Activated naive CD4-positive, alpha-beta T cell (primary cell): ENCODE measurements at places on chromosomes 7 and 10.

DNA sequence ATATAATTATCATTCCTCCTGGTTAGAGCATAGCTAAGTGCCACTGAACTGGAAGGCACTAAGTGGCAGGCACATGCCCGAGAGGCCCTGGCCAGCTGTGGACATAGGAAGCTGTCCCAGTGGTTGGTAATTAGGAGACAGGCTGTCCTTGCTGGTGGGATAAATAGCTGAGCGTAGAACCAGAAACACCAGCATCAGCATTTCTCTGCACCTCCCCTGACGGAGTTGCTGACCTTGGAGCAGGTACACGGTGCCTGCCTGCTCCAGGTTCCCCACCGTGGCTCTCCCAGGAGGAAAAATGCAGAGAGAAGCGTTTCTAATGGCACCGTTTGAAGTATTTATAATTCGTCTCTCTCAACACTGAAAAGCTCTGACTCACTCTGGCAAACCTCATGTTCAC, 5.6 kb upstream of the ABLIM1 start:
- no peak for DNase-seq

DNA sequence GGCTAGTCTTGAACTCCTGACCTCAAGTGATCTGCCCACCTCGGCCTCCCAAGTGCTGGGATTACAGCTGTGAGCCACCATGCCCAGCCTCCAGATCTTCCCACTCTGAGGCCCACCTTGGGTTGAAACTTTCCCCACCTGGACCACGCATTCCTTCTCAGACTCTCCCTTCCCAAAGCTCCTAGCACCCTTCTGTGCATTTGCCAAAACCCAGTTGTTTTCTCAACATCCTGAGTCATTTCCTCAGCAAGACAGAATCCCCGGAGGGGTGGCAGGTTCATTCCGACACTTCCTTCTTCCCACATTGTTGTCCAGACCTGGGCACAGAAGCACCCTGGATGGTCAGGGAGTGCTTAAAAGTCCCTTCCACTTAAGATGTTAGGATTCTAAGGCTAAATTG, 28.9 kb downstream of the BAG3 start:
- DNase-seq: no peak

DNA sequence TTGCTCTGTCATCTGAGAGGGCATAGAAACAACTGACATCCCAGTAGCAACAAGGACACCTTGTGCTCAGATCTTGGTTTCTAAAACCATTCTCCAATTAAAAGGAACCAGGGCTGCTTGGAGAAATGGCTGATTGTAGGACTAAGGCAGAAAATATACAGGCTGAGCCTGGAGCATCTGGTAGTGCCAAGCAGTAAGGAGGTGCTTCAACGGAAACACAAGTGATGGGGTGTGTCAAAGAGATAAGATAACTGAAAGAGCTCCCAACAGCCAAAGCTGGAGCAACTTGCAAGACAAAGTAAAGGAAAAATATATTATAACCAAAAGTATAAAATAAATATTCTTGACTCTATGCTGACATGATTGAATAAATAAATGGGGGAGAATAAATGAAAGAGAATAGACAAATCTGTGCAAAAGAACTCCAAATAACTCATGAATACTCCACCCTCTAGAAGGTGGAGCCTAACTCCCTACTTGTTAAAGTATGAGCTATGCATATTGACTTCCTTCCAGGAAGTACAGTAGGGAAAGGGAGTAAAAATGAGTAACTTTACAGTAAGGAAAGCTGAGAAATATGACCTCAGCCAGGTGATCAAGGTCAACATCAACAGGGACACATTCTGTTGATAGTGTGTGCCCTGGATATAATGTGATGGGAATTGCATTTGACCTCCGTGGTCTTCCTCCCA, 162.4 kb downstream of the NOC3L start:
- no peak for DNase-seq

DNA sequence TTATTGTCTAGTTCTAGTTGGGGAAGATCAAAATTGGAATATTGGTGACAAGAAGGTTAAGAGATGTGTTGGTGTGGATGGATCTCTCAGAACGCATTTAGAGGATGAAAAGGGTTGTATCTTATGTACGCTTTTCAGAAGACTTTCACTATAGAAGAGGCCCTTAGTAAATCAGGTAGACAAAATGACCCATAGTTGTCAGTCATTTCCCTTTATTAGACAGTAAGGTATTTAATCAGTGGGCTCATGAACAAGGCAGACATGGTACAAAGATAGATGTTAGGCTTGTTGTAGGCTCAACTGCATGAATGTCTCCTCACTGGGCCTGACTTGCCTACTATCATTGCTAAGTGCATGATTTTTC, 359.2 kb downstream of the PHF14 start:
- DNase-seq: no peak

- DNase-seq: no peak
These were observed 184.9 kb upstream of the GNAI1 start for GRCh38 chr7:79949778-79950177.

- no peak for DNase-seq
These were observed 148.9 kb downstream of the PARD3 start for GRCh38 chr10:34666008-34666704.

- no peak for DNase-seq
These were observed 33.8 kb upstream of the SFMBT2 start for GRCh38 chr10:7444551-7445121.

DNA sequence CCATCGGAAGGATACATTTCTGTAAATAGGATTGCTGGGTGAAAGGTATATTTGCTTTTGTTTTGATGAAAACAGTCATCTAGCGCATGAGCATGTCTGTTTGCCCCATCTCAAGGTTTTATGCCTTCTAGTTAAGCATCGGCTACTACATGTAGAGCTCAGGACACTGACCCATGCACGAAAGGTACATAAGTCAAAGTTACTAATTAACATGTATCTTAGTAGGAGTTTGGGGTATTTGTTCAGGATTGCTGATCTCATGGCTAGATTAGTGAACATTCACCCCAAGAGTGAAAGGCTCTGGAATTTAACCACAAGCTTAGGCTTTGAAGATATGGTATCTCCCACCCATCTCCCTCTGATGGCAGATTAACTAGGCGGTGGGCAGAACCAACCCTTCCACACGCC, 91.5 kb downstream of the RBM20 start:
- no peak for DNase-seq

DNA sequence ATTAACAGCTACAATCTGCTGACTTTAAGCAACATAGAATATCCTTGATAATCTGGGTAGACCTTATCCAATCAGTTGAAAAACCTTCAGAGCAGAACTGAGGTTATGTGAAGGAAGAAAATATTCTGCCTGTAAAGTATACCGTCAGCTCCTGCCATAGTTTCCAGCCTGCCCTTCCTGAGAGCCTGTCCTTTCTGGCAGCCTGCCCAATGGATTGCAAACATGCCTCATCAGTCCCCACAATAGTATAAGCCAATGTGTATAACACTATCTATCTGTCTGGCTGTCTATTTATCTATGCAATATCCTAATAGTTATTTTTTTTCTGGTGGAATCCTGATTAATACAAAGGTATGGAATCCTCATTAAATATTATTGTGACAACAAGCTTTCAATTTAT, 489.2 kb upstream of the KCND2 start:
- no peak for DNase-seq

DNA sequence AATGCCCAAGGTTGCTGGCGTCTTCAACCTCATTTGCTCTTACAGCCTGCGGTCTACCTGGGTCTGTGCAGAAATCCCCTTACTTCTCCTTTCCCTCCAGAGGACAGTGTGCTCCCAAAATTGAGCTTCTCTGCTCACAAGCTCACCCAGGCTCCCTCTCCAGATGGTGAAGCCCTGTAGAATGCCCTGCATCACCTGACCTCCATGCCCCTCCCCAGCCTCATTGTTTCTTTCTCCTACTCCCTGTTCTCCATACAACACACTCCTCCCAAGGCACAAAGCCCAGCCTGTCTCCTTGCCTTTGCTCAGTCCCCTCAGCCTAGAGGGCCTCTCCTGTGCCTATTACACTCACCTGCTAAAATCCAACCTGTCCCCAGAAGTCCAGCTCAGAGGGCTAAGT, 3.5 kb downstream of the CRHR2 start:
- no peak for DNase-seq

GRCh38 chr10:80273523-80274170, 15.8 kb downstream of the MAT1A start:
- no peak for DNase-seq

DNA sequence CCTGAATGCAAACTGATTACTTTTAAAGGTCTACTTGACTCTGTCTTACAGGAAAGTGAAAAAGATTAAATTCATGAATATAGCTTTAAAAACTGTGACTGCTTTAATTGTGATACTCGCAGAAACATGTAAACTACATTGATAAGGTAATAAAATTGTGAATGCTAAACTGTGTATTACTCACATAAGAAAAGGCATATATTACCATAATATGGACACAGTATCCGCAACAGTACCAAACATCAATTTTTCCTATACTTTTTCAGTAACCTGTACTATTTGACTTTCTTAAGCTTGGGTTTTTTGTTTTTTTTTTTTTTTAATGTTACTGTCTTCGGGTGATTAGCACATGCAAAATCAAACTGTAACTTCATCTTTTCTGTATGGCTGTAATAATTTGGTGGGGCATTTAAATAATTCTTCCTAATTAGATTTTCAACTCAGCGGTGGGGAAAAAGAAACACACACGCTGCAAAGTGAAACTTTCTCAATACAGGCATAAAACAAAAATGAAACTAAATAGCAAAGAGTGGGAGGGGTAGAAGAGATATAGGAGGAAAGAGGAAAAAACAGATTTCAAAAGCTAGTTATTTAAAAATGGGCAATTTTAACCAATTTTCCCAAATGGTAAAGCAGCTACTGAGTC, 23.2 kb downstream of the NT5C3A start:
- DNase-seq: no peak

DNA sequence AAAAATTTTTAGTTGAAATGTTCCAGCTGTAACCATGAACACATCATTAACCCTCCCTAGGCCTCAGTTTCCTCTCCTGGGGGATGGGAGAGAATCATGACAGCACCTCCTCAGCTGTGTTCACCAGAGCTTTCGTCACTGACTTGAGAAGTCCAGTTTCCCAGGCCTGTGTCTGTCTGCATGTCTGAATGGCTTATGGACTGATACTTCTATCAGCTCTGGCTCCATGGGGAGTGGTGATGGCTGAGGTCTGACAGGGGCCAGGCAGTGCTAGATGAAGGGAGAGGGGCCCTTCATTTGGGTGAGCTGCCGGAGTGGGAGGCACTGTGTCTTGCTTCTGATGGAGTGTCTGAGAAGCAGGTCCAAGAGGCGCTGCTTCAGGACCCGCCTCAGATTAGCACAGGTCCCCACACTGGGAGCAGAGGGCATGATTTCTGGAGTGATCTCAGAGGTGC, 192.9 kb downstream of the PTPN20 start:
- DNase-seq: no peak

DNA sequence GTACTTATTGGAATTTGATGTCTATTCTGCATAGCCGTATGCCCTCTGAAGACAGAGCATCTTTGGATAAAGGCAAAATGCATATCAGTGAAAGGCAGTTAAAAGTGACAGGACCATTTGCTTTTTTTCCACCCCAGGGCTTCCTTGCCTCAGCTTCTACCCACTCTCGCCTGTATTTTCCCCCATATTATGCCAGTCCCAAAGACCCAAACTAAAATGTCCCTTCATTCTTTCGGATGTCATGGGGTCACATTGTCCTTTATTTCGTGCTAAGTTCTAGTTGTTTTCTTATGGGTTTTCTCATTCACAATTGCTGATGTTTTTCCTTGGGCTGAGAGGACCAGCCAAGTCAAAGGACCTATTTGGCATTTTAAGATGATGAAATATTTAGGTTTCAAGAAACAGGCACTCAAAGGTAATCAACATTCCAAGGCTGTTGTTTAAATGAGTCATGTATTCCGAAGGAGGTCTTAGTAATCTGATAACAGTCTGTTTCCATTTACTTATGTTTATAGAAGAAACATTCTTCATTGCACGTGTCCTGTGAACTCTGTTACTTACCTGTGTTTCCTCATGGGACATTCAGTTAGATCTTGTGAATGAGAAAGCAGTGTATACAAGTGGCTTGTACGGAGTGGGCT, 74.1 kb downstream of the DNAH11 start:
- DNase-seq: no peak

GRCh38 chr7:77855371-77856083, 57.0 kb downstream of the PHTF2 start:
- DNase-seq: no peak

DNA sequence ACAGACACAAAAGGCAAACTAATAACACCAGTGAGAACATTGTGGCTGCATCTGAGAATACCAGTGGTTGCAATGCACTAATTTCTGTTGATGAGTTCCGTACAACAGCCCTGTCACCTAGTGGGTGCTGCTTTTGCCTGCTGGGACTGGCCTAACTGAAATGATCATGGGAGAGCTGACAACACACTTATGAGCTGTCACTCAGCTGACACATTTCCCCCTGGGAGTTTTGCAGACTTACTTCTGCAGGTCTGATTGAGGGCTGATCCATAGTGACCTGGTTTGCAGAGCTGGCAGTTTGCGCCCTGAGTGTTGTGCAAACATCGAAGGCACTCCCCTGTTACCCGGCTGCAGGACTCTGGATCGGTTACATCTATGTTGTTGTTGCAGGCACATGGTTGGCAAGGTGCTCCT, 60.6 kb upstream of the LAMB1 start:
- DNase-seq: no peak

DNA sequence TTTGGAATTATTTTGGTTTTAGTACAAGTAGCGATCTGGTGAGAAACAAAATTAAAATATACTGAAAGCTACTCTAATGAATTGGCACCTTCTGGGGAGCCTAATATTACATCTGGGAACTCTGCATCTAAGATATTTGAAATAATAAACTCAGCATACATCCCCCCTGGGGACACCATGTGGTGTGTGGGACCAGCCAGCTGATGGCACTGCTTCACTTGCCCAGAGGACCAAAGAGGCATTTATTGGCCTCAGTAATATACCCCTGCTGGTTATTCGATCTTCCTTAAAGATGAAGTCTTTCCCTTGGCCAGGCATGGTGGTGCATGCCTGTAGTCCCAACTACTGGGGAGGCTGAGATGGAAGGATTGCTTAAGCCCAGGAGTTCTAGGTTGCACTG, 195.1 kb upstream of the AUTS2 start:
- DNase-seq: no peak

GRCh38 chr7:27000496-27000895, 95.3 kb downstream of the HOXA1 start:
- DNase-seq: no peak

DNA sequence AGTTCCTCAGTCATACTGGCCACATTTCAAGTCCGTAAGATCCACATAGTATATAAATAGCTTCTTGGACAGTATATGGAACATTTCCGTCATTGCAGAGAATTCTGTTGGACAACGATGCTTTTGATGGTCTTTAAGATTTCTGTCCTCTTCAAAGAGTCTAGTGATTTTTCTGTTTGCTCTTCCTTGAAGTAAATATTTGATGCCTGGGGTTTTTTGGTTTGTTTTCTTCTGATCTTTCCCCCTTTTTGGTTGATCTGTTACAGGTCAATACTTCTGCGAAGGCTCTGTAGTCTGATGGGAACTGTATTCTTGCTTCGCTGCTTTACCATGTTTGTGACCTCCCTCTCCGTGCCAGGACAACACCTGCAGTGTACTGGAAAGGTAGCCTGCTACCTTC, 42.3 kb upstream of the VDAC2 start:
- no peak for DNase-seq

DNA sequence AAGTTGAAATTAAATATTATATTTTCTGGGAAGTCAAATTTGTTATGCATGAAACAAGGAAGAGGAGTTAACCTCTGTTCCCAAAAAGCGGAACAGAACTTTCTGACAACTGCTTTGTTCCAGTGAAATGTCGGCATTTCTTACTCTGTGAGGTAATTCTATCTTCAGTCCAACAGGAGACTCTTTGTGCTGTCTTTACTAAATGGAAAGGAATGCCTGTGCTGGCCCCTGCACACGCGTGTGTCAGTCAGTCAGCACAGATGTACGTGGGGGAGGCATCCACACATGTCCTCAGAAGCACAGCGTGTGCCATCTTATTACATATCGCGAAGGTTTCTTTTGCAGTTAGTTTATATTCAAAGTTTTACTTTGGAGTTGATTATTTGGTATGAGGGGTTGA, 37.5 kb downstream of the NET1 start:
- no peak for DNase-seq
